ENCODE measurements at places on chromosomes 5 and 9. TPM values are rescaled to one million over a fixed set of nuclear protein-coding genes. Genes with fewer than 3 reads are reported as not detected.

Gene DAB2
- total RNA-seq = 249 TPM

Gene TENT4A
- total RNA-seq = 11.8 TPM

Gene TERT
- total RNA-seq = not detected

Gene FIBCD1
- total RNA-seq = 0.26 TPM

Gene CDH10
- total RNA-seq = under 0.01 TPM

Gene FAM163B
- not detected for total RNA-seq

Gene PTAR1
- 73.3 TPM for total RNA-seq

Gene CYSRT1
- total RNA-seq = 0.87 TPM

Gene EIF4E1B
- total RNA-seq = not detected

Gene REEP2
- total RNA-seq = 6.8 TPM

Gene CNTNAP3
- total RNA-seq = 76.5 TPM

Gene LMX1B
- not detected for total RNA-seq

Gene RNF38
- total RNA-seq = 5.2 TPM

Gene BARX1
- not detected for total RNA-seq

Gene CER1
- not detected for total RNA-seq

Gene SOHLH1
- not detected for total RNA-seq

Gene TTC16
- total RNA-seq = 0.06 TPM

Gene HTR4
- 5.7 TPM for total RNA-seq

Gene POU5F2
- total RNA-seq = 0.53 TPM

Gene CTNND2
- total RNA-seq = under 0.01 TPM

Gene PTGS1
- total RNA-seq = 138 TPM

Gene ABO
- total RNA-seq = not detected

Gene ZNF366
- total RNA-seq = 0.06 TPM

Gene RNF145
- total RNA-seq = 54.4 TPM

Gene FRMD3
- 3.9 TPM for total RNA-seq

Gene ENHO
- total RNA-seq = not detected

Gene PCDHA7
- 0.13 TPM for total RNA-seq

Gene KCTD16
- total RNA-seq = 2.7 TPM

Gene DRD1
- 0.53 TPM for total RNA-seq

Gene OLFML2A
- 0.13 TPM for total RNA-seq

Gene CATSPER3
- total RNA-seq = 0.25 TPM

Gene STC2
- total RNA-seq = 251 TPM

Gene IFNW1
- not detected for total RNA-seq

Gene GNA14
- total RNA-seq = 4.4 TPM

Gene RECK
- total RNA-seq = 25.1 TPM

Gene DDX4
- total RNA-seq = not detected

Gene ATOSB
- 34.7 TPM for total RNA-seq
